Melanocyte of skin (primary cell): ENCODE measurements at places on chromosomes 3 and 15. TPM values are rescaled to one million over a fixed set of nuclear protein-coding genes. Genes with fewer than 3 reads are reported as not detected.

Gene CLCN2
- total RNA-seq, result 4.1 and 5.5 TPM in 2 replicates

Gene PYGO1
- 8.9 and 10.5 TPM in 2 replicates for total RNA-seq

Gene FBXO40
- total RNA-seq, result not detected in 2 replicates

Gene DCBLD2
- 280 and 298 TPM in 2 replicates for total RNA-seq

Gene ANKRD63
- total RNA-seq, result not detected in 2 replicates

Gene GLCE
- total RNA-seq, result 12.4 and 29.4 TPM in 2 replicates
